ENCODE measurements at places on chromosomes 7 and 10. TPM values are rescaled to one million over a fixed set of nuclear protein-coding genes. Genes with fewer than 3 reads are reported as not detected.

DNA sequence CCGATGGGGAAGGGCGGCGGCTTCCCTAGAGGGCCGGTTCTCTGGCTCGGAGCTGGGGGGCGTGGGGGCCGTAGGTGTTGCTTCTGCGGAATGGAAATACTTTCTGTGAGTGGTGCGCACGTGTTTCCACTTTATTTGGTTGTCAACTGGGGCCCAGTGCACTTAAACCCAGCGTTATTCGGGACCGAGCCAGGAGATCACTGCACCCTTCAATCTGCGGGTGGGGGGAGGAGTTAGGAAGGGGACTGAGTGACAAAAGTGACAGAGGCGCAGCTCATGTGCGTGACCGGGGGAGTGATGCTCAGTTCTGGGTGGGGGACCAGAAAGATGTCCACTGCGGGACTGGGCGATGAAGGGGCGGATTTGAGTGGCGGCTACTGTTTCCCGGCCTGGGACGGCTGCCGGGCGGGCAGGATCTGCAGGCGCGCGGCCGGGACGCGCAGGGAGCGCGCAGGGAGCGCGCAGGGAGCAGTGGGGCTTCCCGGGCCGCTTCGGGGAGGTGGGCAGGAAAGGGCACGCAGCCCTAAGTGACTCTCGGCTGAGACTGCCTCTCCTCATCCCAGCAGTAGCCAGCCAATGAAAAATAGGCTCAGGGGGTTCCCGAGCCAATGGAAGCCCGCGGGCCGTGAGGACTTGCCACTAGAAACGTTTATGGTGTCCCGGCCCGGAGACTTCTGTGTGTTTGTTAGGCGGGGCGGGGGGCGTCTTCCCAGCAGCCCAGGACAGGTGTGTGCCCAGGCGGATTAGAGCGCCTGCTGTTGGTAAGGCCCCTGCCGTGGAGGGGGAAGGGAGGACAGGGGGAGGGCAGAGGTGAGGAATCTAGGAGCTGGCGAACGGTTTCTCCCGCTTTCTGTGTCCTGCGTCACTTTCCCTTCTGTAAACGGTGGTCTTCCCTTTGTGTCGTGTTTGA, 54.3 kb upstream of the KDM7A start:
- H3K36me3 ChIP-seq = no peaks in the 10 kb centered on the region
- peak overlapping the region; percentile 86 for H3K4me3 ChIP-seq
- no peak for DNase-seq
- peaks cover 6% of the 10 kb centered on the region for H3K27me3 ChIP-seq
- peak overlapping the region; percentile 32 for H3K27ac ChIP-seq

GRCh38 chr10:1573981-1574380, 163.3 kb downstream of the ADARB2 start:
- no peaks in the 10 kb centered on the region for H3K4me1 ChIP-seq
- peaks cover 15% of the 10 kb centered on the region for H3K27me3 ChIP-seq
- H3K27ac ChIP-seq = no peak overlapping the region
- no peaks in the 10 kb centered on the region for H3K36me3 ChIP-seq
- no peak for DNase-seq

DNA sequence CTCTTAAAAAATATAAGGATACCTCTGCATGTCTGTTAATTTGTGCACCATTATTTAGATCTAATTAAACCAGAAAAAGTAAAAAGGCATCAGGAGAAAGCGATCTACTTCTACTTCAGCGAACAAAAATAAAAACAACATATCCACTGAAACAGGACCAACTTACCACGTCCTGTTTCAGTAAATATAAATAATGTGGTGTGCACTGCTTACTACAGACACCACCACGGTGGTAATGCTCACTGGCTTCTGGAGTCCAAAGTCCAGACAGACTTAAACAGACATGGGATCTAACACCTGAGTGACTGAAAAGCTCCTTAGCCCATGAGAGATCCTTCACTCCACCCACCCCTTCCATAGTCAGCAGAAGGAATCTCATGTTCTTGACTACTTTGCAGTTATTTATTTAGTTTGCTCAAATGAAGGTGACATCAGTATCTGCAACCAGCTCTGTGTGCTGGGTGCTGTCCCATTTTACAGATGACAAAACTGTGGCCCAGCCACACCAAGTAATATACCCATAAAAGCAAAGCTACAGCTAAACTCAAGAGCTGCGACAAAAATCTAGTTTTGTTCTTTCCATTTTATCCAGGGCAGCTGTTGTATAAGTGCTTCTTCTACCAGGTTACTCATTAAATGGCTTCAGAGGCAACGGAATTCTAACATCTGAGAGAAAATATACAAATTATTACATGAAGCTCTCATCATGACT, 62.1 kb upstream of the NCAPG2 start:
- no peak overlapping the region for H3K27ac ChIP-seq
- H3K4me3 ChIP-seq = no peak overlapping the region
- no peaks in the 10 kb centered on the region for H3K27me3 ChIP-seq
- H3K36me3 ChIP-seq = peaks cover 21% of the 10 kb centered on the region
- H3K4me1 ChIP-seq = no peaks in the 10 kb centered on the region

DNA sequence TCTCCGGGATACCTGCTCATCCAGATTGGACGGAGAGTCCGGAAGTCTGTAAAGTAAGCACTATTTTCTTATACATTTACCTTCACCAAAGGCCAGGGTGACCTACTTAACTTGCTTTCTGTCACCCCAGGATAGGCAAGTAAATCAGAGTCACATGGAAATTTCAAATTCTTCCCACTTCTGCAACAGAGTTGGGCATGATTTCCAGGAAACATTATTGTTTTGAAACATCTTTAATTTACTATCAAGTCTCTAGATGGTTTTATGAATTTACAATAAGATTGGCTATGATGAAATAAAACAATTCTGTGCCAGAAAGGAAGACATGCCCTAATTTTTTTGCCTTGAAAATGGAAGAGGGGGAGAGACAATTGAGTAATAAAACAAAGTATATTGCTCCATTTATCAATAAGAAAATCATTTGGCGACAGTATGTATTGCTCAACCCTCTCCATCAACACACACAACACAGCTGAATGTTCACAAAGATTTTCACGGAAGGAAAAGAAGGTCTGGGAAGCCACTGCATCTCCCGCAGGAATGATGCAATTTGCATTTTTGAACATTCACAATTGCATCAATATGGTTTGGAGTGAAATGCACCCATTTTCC, 702.8 kb downstream of the PARD3 start:
- peaks cover 3% of the 10 kb centered on the region for H3K4me1 ChIP-seq
- no peak overlapping the region for H3K27ac ChIP-seq
- no peaks in the 10 kb centered on the region for H3K27me3 ChIP-seq
- no peak for DNase-seq

DNA sequence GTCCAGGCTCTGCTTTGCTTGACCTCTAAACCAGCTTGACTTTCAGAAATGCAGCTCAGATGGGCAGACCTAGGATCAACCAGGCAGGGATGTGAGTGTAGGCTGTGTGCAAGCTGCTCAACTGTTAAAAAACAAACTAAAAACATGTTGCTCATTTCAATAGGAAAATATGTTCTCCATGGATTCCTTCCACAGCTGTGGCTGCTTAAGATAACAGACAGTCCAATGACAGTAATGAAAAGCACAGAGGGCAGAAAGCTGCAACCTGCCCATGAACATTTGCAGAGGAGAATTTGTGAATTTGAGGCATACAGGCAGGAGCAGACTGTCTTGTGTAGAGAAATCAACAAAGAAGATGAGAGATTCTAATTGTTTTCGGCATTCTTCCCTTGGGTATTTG, 534.2 kb downstream of the CCSER2 start:
- DNase-seq = no peak
- H3K4me1 ChIP-seq = no peaks in the 10 kb centered on the region
- no peak overlapping the region for H3K4me3 ChIP-seq
- no peak overlapping the region for H3K27ac ChIP-seq
- H3K36me3 ChIP-seq = peaks cover 4% of the 10 kb centered on the region

DNA sequence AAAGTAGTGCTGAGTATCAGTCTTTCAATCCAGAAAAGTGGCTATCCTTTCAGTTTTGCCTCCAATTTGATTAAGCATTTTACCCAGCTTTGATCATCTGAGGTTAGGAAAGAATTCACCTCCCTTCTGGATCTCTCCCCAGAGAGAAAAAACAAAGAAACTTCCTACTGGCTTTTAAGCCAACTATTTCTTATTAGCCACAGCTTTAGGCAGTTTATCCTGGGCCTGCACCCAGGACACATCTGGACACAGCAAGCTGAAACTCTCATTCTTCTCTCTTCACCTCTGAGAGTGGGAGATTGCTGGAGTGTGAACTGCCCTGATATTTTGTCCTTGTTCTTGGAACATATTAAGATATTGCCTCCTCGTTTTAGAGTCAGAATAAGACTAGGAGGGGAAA, 43.5 kb upstream of the LSM8 start:
- H3K27me3 ChIP-seq = peaks cover 8% of the 10 kb centered on the region
- no peak for DNase-seq
- H3K4me1 ChIP-seq = no peaks in the 10 kb centered on the region
- H3K4me3 ChIP-seq = no peak overlapping the region
- H3K36me3 ChIP-seq = peaks cover 1% of the 10 kb centered on the region
- H3K27ac ChIP-seq = no peak overlapping the region

DNA sequence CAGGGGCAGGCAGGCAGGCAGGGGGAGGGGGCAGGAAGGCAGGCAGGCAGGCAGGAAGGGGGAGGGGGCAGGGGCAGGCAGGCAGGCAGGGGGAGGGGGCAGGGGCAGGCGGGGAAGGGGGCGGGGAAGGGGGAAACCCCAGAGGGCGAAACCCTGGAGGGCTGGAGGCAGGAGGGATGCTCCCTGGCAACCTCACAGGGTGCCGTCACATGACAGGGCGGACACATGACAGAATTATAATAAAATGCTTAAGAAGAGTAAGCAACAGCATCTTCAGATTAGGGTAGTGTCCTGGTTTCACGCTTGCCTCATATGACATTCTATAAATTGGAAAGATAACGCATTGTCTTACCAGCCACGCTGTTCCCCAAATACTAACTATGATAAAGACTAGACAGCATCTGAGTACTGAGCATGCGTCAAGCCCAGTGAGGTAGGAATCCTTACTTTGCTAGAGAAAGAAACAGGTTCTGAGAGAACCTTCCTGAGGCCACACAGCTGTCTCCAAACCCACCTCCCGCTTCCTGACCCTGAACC, 131.6 kb downstream of the DIP2C start:
- DNase-seq = no peak
- H3K27me3 ChIP-seq = no peaks in the 10 kb centered on the region
- no peak overlapping the region for H3K27ac ChIP-seq
- H3K4me3 ChIP-seq = no peak overlapping the region
- no peaks in the 10 kb centered on the region for H3K36me3 ChIP-seq

- no peak for DNase-seq
- H3K27ac ChIP-seq = peak overlapping the region; percentile 76
- H3K27me3 ChIP-seq = peaks cover 2% of the 10 kb centered on the region
Observed at GRCh38 chr7:55574051-55574717, 1.9 kb upstream of the VOPP1 start.

- H3K4me1 ChIP-seq = no peaks in the 10 kb centered on the region
- DNase-seq = no peak
- no peaks in the 10 kb centered on the region for H3K36me3 ChIP-seq
- no peak overlapping the region for H3K27ac ChIP-seq
- H3K4me3 ChIP-seq = no peak overlapping the region
- no peaks in the 10 kb centered on the region for H3K27me3 ChIP-seq
Observed at GRCh38 chr10:52063159-52063558, 250.9 kb upstream of the DKK1 start.

DNA sequence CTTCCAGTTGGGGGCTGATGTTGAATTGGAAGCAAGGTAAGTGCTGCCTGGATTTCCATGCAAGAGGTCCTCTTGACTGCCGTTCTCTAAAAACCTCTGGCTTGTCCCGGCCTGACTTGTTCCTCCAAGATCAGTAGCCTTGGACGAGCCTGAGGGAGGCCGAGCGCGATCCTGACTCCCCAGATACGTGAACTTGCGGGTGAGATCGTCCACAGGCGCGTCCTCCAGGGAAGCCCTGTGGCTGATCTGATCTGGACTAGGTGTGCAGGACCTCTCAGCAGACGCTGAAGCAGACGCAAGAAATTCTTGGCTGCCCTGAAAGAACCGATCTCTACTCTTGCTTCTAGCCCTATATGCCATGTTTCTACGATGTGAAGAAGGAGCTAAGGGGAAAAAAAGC, 29.7 kb downstream of the ZC3HAV1 start:
- H3K27me3 ChIP-seq = no peaks in the 10 kb centered on the region
- H3K27ac ChIP-seq = no peak overlapping the region
- DNase-seq = no peak
- no peak overlapping the region for H3K4me3 ChIP-seq
- peaks cover 6% of the 10 kb centered on the region for H3K4me1 ChIP-seq

- no peaks in the 10 kb centered on the region for H3K27me3 ChIP-seq
- no peak for DNase-seq
- H3K27ac ChIP-seq = no peak overlapping the region
- no peak overlapping the region for H3K4me3 ChIP-seq
Observed at GRCh38 chr10:17101257-17101909, 28.2 kb downstream of the CUBN start.

- H3K27ac ChIP-seq = no peak overlapping the region
- no peak overlapping the region for H3K4me3 ChIP-seq
- DNase-seq = no peak
- peaks cover 4% of the 10 kb centered on the region for H3K4me1 ChIP-seq
- peaks cover 17% of the 10 kb centered on the region for H3K27me3 ChIP-seq
Observed at GRCh38 chr7:155344270-155344617, 46.6 kb downstream of the INSIG1 start.

DNA sequence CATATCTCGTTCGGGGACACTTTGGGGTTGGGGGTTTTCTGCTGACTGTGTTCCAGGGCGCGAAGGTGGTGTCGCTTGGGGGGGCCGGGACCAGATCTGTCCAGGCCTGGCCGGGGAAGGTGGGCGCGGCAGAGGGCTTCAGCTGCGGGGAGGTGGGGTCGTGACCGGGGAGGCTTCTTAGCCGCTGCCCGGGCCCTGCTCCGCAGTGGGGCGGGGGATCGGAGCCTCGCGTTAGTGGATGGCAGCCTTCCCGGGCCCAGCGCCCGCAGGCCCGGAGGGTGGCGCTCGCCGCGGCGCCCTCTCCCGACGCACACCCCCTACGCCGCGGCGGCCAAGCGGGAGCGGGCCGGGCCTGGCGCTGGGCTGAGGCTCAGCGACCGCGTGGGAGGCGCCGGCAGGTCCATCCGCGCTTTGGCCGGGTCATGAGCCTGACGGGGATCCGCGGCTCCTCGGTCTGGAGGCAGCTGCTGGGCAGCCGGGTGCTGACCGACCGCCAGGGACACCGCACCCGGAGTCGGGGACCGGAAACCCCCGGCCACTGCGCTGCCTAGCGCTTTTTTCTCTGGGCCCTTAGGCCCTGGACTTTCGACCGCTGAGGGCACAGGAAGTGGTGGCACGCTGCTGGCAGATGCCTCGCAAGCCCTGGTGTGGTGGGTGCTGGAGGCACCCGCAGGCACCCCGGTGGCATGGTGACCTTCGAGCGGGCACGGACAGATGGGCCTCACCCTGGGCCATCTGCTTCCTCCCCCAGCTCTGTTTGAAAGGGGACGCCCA, 1.2 kb downstream of the AGAP3 start:
- peaks cover 46% of the 10 kb centered on the region for H3K4me1 ChIP-seq
- H3K4me3 ChIP-seq = peak overlapping the region; percentile 78
- peak overlapping the region; percentile 99 for H3K27ac ChIP-seq
- no peaks in the 10 kb centered on the region for H3K36me3 ChIP-seq
- no peaks in the 10 kb centered on the region for H3K27me3 ChIP-seq

Gene TMEM236
- total RNA-seq = 0.07 TPM

Gene CCDC3
- 32.4 TPM for total RNA-seq

Gene SAP25
- not detected for total RNA-seq

Gene IFIT2
- 3.3 TPM for total RNA-seq

Gene CACNA2D1
- 32.9 TPM for total RNA-seq

Gene TLX1
- total RNA-seq = not detected

All from chondrocyte (in vitro differentiated cells).